ENCODE measurements at places on chromosomes 12 and 14. TPM values are rescaled to one million over a fixed set of nuclear protein-coding genes. Genes with fewer than 3 reads are reported as not detected.

GRCh38 chr14:89418976-89419375, 1.9 kb upstream of the FOXN3 start:
- no peak for DNase-seq

DNA sequence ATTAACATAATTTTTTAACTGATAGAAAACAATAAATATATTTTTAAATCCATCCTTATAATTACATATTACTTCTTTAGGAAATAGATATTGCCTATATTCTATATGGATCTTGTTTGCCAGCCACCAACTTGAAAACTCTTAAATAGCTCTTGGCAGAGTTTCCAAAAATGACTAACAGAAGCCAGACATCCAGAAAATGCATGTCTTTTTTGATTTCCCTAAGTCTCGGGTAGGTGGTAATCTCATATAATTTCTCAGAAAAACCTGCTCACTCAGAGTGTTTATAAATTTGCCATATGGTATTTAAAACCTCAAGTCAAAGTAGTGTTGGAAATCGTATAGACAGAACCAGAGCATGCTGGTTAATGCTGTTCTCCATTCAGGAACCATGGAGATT, 360.4 kb upstream of the FOXG1 start:
- no peak for DNase-seq

DNA sequence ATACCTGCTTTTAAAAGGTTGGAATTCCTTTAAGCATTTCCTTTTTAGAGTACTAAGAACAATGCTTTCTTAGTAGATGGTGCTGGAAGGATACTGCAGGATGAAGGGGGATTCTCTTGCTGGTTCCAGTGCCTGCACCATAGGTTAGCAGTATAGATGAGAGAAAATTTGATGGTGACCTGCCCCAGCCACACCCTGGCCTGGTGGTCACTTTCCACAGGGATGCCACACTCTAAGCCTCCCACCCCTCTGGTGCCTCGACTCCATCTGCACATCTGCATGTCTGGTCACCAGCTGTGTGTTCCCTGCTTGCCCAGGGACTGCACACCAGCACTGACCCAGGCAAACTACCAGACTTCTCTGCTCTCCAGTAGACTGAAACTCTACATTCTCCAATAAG, 19.1 kb downstream of the SLC2A3 start:
- DNase-seq = no peak

DNA sequence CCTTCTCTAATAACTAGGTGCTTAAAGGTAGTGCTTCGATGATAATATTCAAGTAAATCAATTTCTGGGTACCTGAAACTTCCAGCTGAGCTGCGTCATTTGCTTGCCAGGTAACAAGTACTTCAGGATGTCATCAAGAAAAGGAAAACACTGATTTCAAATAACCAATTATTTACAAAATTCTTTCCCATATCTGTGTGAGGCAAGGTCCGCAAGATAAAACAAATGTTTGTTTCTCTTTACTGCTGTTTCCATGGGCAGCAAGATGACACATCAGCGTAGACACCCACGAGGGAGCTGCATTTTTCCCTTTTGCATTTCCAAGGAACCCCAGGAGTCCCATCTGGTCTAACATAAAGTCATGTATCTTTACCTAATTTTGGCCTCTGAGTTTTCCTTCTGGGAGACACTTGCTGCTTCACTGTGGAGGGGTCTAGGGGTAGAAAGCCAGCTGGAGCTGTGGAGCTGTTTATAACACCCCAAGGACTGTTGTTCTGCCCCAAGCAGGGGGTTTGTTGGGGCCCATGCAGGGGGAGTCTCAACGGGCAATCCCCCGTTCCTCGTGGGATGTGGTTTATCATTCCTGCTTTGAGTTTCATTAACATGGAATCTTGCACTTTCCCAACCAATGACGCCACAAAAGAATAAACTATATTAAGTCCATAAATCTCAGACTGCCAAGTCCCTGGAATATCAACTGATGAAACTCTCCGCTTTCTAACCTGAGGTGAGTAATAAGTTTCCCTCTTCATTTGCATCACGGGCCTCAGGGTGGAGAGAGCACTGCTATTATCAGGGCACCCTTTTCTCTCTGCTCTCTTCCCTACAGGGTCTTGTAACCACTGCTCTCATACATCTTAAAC, 112.8 kb upstream of the PELI2 start:
- DNase-seq = no peak

DNA sequence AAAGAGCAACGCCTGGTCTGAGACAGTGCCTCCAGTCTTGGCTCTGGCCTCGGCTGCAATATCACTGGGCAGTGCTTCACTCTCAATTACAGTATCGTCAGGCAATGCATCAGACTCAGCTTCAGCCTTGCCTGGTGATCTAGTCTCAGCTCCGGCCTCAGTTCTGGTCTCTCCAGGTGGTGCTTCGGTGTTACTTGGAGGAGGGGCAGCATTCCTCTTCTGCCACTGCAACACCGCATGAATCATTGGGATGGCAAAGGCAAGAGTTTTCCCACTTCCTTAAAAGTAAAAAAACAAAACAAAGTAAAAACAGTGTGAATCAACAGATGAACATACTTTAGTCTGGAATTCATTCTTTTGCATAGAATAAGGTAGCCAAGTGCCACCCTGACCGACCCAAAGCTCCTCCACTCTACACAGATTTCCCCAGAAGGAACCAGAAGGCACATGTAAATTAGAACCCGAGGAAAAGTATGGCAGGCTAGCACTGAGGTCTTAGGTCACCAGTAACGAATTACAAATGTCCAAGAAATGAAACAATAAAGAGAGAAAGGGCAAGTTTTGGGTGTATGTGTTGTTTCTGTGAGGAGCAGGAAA, 18.6 kb downstream of the DDX24 start:
- no peak for DNase-seq

- DNase-seq = no peak
These were observed 31.1 kb upstream of the TMEM132C start for GRCh38 chr12:128235635-128236417.

DNA sequence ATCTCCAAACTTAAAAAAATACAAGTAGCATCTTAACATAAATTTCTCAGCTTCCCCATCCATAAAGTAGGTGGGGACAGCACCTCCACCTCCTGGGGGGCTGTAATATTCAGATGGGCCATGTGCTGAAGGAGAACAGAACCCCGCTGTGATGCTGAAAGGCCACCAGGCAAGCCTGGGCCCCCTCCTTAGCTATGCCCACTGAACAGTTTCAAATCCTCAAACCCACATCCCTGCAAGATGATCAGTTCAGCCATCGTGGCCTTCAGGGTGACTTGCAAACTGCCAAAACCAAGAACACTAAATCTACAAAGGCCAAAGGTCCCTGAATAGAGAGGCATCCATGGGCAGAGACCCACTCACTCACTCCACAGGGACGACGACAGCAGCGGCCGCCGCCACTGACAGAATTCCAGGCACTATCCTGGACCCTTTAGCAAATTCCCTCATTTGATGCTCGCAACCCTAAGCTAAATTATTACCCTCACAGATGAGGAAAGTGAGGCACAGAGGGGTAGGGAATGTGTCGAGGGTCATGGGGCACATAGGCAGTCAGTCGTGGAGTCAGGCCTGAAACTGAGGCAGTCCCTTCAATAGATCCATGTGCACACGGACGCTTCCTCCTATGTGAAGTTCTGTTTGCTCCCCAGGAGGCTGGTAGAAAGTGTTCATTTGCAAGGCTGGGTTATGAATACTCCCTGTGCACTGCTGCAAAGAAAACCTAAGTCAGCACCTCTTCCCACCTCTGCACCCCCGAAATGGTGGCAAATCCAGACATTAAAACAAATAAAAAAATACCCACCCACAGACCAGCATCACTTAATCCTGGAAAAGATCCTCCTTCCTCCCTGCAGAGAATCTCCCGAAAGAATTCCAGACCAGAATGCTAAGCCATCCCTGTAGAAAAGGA, 5.9 kb downstream of the ITPK1 start:
- no peak for DNase-seq

DNA sequence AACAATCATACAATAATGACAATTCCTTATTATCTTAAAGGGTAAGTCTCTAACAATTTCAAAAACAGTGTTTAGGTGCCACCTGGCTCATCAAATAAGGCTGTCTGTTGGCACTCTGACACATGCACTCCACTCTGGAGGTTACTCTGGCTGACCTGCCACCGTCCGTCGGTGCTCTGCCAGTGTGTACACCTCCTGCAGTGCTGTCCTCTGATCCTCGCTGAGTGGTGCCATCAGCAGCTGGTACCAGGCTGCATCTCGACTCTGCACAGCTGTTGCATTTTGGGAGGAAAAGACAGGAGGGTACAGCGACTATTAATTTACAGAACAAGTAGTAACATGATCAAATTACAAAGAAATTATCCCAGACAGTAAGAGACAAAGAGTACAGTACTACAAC, 63.9 kb downstream of the IPO8 start:
- DNase-seq = no peak

DNA sequence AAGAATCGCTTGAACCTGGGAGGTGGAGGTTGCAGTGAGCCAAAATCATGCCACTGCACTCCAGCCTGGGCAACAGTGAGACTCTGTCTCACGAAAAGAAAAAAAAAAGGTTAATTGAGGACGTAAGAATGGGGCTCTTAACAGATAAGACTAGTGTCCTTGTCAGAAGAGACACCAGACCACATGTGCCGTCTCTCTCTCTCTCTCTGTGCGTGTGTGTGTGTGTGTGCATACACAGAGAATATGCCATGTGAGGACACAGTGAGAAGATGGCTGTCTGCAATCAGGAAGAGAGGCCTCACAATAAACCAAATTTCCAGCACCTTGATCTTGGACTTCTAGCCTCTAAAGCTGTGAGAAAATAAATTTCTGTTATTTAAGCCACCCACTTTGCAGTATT, 11.7 kb upstream of the ERC1 start:
- no peak for DNase-seq

Gene MUCL1
- total RNA-seq = not detected

DNA sequence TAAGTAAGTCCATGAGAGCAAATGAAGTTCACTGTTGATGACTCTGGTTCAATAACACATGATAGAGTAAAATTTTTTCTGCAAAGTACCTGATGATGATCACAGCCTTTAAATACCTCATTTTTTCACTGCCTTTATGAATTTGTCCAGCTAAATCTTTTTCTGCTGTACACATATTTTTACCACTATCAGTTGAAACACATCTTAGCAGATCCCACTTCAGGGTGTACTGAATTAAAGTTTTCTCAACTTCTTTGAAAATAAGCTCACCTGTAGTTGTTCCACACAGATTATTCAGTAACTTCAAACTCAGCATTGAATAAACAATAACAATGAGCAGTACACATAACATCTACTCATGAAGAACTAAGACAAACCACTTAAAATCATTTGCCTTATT, 385.9 kb downstream of the NELL2 start:
- no peak for DNase-seq

- no peak for DNase-seq
These were observed 180.9 kb downstream of the CHST11 start for GRCh38 chr12:104637604-104638003.

GRCh38 chr12:122866950-122867607, 28.8 kb downstream of the VPS37B start:
- DNase-seq = no peak

DNA sequence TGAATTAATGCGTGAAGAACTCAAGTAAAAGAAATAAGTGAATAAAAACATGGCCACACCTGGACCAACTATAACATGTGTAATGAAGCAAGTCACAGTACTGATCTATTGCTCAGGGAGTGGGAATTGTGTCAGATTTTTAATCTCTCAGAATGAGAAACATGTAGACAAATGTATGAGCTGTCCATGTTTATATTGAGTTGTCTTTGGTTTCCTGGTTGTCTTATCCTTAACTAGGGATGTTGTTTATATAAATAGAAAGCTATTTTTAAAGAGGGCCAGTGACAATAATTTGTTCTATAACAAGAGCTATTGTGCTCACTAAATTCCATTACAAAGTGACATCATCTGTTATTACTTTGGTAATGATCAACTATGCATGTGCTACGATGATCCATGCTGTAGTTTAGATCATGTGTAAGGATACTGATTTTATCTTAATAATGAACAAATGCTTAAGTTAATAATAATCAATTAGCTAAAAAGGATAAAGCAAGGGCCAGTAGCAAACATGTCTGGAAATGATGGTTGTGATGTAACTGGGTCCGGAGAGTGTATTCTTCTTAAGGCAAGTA, 91.3 kb upstream of the RTL1 start:
- DNase-seq = no peak

DNA sequence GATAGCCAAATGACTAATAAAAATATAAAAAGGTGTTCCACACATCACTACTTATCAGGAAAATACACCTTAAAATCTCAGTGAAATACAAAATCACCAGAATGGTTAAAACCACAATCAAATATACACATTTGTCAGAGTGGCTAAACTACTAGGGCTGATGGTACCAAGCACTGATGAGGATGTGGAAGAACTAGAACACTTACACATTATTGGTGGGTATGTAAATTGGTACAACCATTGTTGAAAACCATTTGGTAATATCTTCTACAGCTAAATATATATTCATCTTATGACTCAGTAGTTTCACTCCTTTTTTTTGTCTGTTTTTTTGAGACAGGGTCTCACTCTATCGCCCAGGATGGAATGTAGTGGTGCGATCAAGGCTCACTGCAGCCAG, 48.5 kb upstream of the TTC7B start:
- DNase-seq = no peak

DNA sequence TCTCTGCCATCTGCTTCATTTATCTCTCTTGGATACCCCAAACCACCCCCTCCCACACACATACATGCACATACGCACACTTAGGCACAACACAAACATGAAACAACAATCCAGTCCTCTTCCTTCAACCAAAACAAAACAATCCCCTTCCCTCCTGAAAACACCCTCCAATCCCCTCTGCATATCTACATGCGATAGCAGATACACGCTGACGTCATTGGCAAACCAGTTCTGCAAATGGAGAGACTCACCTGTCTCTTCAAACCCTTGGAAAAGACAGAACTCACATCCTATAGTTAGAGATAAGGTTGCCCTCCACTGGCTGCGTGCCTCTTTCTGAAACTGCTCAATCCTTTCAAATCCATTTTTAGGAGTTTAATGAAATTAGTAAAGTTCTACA, 37.2 kb upstream of the RMST start:
- no peak for DNase-seq

DNA sequence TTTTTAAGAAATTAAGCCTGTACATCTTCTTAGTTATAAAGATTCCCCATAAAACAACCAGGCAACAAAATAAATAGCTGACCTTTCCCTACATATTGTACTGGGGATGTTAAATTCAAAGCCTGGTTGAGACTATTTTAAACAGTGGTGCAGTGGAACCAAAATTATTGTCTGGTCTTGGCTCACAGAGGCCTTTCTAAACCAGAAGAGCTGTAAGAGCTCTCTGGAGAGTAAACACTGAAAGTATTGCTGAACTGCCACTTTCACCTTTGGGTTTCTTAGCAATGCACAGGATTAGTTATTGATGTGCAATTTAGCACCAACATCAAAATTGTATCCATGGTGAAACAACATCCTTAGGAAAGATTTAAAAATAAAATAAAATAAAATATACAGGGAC, 20.6 kb downstream of the RACGAP1 start:
- DNase-seq = no peak

Measured in activated T-helper 1 cell treated with anti-CD3 and anti-CD28 coated beads, Interleukin-12 subunit alpha, Interleukin-12 subunit beta, Interleukin-2, Interleukin-4 antibody, amounts not matched to agents 30 ng/mL and 10 ng/mL and 1 ng/mL, durations not matched to agents 14 hours and 24 hours and 36 hours (primary cell).